ENCODE measurements at places on chromosomes 5 and 9.
A peak's percentile ranks its signal among the peaks of the same experiment; 100 is the strongest.

DNA sequence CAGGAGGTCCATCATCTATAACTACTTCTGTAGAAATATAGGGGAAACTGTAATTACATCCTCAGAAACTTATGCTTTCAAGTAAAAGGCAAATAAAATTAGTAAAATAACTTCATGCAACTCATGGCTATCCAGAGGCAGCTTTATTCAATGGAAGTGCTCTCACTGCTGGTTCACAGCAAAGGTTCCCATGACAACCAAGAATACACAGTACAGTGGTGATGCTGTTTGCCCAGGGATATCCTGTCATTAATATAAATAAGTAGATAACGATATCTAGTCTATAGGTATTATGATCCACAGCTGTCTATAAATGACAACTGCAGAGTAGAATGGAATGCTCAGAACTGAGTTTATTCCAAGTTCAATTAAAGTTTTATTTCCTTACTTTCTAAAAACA, 390.3 kb downstream of the PDE4D start:
- DNase-seq: no peak
- H3K36me3 ChIP-seq: no peaks in the 10 kb centered on the region
- H3K27ac ChIP-seq: no peak overlapping the region
- peaks cover 3% of the 10 kb centered on the region for H3K27me3 ChIP-seq

DNA sequence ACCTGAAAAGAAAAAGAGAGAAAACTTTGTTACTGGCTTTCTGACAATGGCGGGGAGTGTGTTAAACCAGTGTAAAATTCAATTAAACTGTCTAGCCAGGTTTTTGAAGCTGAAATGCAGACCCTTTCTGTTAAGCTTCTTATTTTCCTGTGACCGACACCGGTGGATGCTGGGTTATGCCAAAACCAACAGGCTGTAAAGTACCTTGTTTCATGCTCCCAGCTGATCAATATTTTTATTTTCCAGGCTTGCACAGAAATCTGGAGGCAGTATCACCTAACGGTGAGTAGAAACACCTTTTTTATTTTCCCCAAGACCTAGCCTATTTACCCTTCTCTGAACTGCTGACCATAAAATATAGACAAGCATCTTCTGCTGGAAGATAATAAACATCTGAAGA, 94.9 kb upstream of the GRHPR start:
- no peak overlapping the region for H3K27ac ChIP-seq
- no peaks in the 10 kb centered on the region for H3K27me3 ChIP-seq
- no peak for DNase-seq
- peaks cover 4% of the 10 kb centered on the region for H3K36me3 ChIP-seq
- H3K4me3 ChIP-seq: no peak overlapping the region

- H3K4me3 ChIP-seq: no peak overlapping the region
- no peak for DNase-seq
- H3K4me1 ChIP-seq: peaks cover 16% of the 10 kb centered on the region
- H3K27ac ChIP-seq: no peak overlapping the region
Measured at GRCh38 chr9:100066539-100066938, 32.3 kb downstream of the ERP44 start.

DNA sequence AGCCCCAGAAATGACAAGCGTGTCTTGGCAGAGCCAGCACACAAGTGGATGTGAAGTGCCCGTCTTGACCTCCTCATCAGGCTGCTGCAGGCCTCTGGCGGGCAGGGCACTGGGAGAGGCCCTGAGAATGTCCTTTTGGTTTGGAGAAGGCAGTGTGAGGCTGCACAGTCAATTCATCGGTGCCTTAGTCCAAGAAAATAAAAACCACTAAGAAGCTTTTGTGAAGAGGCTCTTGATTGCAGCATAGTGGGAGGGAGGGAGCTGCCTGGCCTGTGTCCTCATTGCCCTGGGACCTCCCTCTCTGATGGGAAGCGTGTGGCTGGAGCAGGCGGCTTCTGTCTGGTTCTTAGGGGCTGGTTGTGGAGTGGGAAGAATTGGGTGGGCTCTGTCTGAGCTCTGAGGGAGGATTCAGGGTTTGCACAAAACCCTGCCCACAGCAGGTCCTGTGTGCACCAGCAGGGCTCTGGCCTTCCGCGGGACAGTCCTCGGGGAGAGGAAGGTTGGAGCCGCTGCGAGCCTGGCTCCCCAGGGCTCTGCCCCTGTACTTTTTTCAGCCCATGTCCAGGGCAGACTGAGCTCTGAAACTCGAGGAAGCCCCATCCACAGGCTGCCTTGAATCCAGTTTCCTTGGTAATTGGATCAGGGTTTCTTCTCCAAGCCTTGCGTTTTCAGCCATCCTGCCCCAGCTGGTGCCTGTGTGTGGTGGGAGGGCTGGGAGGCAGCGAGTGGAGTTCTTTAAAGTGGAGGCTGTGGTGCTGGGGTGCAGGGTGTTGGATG, 1.1 kb downstream of the HRCT1 start:
- DNase-seq: no peak
- peaks cover 63% of the 10 kb centered on the region for H3K4me1 ChIP-seq
- no peak overlapping the region for H3K4me3 ChIP-seq
- H3K36me3 ChIP-seq: no peaks in the 10 kb centered on the region

DNA sequence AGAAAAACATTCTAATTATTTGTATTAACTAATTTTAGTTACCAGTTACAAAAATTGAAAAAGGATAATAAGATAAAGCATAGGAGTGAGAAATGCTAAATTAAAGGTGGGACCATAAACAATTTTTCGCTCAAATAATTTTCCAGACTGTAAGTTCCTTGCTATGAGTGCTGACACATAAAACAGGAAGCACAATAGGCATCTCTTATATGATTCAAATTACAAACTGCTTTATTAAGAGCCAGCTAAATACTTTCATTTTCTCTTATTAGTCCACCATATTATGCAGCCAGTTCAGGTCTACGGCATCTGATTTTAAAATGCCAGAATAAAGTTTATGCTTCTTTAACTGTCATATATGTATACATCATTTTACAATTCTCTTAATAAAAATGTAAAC, 4.4 kb downstream of the RC3H2 start:
- peaks cover 15% of the 10 kb centered on the region for H3K36me3 ChIP-seq
- H3K27me3 ChIP-seq: no peaks in the 10 kb centered on the region
- peak overlapping the region; percentile 66 for H3K27ac ChIP-seq
- peaks cover 38% of the 10 kb centered on the region for H3K4me1 ChIP-seq

DNA sequence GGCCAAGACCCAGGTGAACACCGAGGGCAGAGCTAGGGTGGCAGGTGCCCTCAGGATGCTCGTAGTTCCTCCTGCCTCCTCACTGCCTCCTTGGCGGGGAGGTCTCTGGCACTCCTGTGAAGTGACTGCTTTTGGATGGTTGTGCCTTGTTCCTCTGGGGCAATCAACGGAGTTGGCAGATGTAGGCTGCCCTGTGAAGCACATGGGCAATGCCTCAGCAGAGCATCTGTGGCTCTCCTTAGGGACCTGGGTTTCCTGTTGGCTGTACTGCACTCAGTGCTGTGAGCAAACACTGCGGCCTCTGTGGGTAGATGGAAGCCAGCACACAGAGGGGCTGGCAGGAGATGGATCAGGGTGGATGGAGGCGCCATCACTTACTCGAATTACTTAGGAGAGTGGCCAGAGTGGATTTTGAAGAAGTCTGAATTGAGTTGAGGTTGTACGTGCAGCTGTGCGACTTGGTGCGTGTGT, 71.4 kb upstream of the COL5A1 start:
- no peaks in the 10 kb centered on the region for H3K4me1 ChIP-seq
- H3K27ac ChIP-seq: no peak overlapping the region
- H3K4me3 ChIP-seq: no peak overlapping the region

Data from activated CD4-positive, alpha-beta memory T cell treated with anti-CD3 and anti-CD28 coated beads for 36 hours (primary cell).